ENCODE measurements at places on chromosomes 1 and 21.

DNA sequence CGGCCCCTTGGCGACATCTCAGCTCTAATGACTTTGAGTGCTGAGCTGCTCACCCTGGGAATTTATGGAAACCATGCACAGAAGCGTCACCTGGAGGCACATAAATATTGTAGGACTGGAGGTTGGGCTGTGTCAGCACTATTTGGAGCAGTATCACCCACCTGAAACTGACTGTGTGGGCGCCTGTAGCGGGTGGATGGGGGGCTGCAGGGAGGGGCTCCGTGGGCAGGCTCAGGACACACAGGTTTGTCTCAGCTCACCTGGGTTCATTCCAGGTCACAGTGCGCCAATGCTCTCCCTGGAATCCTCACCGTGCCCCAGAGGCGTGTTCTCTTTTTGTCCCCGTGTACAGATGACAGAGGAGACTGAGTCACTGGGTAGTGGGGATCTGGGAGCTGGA, 74.8 kb upstream of the ACTL8 start:
- DNase-seq: no peak

- DNase-seq: no peak
These were observed 148.1 kb downstream of the TTLL7 start for GRCh38 chr1:83850834-83851233.

DNA sequence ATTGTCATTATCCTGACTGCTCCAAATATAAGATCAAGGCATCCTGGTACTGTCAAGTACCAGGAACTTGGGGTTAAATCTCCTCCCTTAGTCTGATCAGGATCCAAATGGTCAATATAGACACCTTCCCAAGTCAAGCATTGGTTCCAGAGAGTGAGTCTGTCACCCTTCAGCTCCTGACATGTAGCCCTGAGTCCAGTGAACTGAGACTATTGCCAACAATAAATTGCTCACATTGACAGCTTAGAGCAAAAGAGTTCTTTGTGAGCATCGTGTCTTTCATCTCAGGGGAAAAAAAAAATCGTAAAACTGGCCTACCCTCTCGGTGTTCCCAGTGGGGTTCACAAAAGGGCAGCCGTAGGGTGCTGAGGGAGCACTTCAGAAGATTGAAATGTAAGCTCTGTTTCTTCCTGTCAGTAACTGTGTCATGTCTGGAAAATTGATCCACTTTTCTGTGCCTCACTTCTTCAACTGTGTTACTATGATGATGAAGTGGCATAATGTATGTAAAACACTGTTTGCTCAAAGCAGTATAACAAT, 228.5 kb downstream of the KCNH1 start:
- no peak for DNase-seq

GRCh38 chr1:14975119-14975518, 178.4 kb upstream of the TMEM51 start:
- DNase-seq: no peak

- no peak for DNase-seq
These were observed 64.2 kb downstream of the PIK3CD start for GRCh38 chr1:9715536-9716226.

DNA sequence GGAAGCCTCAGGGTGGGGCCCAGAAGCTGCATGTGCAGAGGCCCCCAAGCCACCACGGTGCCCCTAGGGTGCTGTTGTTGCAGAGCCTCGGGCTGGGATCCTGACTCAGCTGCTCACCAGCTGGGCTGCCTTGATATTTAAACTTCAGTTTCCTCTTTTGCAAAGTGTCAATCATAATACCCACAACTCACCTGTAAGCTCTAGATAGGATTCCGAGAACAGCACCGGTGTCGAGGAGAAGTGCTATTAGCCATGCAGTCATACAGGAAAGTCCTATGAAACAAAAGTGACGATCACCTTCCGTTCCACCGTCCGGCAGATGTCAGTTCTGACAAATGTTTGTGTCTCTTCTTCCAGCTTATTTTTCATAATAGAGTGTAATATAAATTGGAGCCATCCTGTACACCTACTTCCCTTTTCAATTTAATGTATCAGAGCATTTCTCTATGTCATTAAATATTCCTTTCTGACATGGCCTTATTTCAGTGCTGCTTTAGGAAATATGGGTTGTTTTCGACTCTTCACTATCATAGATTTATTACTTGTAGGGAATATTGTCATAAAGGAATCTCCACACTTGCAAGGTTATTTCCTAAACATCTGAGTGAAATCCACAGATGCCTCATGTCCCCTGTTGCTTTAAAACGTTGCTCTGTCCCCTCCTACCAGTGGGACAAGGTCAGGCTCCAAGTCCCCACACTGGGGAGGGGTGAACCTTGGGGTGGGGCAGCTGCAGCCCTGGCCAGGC, 100.8 kb downstream of the SIK1 start:
- no peak for DNase-seq

DNA sequence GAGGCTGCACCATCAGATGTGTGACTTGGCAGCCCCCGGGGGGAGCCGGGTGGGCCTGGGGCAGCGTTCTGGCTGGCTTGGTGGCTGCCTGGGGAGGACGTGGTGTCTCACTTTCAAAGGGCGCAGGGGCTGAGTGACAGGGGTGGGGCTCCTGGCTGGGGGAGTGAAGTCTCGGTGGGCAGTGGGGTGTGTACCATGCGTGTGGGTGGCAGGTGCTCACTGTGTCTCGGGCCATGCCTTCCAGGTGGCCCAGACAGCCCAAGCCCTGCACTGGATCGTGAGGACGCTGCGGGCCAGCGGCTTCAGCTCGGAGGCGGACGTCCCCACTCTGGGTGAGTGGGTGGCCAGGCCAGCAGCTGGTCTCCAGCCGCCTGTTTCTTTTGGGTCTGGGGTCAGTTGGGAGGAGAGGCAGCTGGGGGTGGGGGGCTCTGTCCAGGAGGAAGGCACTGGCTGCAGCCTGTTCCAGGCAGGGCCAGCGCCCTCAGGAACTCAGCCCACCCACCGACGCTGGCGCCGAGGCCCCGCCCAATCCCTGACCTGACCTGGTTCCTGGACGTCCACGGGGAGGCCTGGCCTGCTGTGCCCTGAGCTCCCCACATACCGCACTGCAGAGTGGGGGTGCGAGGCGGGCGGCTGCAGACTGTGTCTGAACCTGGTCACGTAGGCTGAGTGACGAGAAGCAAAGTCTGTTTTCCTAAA, 30.6 kb upstream of the LRRC3 start:
- no peak for DNase-seq

DNA sequence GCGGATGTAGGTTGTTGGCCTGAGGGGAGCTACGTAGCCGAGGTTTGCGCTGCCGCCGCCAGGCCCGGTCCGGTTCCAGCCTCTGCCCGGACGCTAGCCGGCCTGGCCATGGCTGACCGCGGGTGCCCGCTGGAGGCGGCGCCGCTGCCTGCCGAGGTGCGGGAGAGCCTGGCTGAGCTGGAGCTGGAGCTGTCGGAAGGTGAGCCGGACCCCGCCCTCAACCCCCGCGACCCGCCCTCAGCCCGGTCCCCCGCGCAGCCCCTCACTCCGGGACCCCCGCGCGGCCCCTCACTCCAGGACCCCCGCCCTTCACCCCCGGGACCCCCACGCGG, 299 bp downstream of the DIP2A start:
- DNase-seq: no peak

Measured in SHP77 treated with DMSO at 0.1 percent for 48 hours (cell line).